ENCODE measurements at places on chromosomes 3 and 15.

DNA sequence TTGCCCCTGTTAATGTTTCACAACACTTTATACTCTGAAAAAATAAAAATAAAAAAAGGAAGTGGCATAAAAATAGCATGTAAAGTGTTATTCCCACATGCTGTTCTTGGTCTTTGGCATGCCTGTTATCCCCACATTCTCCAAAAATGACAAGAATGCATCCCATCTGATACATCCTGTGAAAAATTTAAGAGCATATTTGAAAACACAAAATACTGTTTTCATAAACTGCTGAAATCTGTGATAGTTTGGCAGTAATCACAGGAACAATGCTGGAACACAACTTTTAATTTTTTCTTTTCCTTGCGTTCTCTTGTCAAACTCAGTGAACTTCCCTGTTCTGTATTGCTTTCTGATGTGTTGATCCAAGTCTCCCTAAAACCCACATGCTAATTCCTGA lies 288.8 kb downstream of the ROBO2 start:
- no peak for DNase-seq

DNA sequence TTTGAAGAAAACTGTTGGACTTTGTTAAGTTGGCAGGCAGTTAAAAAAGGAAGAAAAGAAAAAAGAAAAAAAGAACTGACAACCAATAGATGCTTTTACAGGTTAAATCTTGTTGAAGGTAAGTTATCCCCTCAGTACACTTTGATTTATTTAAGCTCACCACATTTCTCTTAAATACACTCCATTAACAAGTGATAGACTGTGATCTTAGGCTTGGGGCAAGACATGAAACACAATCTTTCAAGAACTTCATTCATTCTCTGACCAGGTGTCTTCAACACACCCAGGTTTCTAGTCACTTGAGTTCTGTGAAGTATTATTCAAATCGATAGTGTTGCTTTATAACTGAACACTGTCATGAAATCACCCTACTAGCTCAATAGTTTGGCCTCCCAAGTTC lies 751.9 kb downstream of the ROBO1 start:
- DNase-seq: no peak

DNA sequence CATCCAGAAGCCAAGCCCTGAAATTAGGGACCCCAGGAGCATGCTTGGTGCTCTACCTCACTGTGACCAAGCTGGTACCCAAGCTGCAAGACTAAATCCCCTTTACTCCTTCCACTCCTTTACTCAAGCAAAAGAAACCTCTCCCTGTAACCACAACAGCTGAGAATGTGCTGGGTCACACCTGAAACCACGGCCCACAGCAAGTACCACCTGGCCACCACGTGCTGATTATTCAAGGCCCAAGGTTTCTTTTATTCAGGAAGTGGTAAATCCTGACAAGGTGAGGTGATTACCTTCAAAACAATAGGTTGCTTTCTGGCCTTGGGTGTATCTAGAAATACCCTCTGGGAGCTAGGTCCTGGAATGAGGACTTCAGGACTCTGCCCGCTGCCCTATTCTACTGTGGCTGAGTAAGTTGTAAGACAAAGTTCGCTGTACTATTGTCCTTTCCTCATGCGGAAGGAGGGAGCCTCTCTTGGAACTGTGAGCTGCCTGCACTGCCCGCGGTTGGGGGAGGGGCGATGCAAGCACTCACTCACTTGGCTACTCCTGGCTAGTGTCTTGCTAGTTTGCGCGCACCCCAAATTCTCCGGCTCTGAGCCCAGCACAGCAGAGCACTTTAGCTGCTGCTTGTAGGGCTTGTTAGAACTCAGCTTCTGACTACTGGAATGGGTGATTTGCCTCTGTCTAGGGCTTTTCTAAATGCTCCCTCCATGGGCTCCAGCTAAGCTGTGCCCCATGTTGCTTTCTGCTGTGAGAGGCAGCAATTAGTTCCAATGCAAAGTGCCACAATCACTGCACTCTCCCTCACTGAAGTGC lies 487.1 kb upstream of the CNTN3 start:
- no peak for DNase-seq

DNA sequence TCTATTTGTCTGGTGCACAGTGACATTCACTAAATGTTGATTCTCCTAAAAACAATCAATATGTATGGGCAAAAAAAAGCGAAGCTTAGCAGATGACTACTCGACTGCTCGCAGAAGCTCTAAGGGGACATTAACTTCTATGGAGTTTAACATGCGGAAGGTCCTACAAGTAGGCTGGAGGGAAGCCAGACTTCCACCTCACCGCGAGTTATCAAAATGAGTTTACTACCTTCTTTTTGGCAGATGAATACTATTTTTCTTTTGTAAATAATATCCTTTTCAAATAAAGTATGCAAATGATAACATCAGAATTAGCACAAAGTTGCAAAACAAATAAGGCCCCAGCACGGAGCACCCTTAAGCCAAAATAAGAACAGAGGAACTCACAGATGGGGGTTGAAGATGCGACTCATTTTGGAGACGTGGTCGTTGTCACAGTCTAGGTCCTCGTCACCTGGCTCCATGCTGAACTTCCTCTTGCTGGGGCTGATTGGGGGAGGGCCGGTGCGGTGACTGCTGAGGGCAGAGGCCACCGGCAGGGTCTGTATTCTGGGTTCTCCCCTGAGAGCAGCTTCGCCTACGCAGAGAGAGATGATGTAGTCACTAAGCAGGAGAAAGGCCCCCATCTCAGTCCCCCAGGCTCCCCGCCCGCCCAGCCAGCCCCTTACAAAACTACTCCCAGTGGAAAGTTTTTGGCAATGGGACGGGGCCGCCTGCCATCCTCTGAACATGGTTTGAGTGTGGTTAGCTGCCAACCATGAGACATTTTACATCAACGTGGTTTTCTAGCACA lies 42.1 kb downstream of the VGLL4 start:
- no peak for DNase-seq

GRCh38 chr15:23690450-23690852 lies 3.3 kb upstream of the NDN start:
- DNase-seq: no peak

DNA sequence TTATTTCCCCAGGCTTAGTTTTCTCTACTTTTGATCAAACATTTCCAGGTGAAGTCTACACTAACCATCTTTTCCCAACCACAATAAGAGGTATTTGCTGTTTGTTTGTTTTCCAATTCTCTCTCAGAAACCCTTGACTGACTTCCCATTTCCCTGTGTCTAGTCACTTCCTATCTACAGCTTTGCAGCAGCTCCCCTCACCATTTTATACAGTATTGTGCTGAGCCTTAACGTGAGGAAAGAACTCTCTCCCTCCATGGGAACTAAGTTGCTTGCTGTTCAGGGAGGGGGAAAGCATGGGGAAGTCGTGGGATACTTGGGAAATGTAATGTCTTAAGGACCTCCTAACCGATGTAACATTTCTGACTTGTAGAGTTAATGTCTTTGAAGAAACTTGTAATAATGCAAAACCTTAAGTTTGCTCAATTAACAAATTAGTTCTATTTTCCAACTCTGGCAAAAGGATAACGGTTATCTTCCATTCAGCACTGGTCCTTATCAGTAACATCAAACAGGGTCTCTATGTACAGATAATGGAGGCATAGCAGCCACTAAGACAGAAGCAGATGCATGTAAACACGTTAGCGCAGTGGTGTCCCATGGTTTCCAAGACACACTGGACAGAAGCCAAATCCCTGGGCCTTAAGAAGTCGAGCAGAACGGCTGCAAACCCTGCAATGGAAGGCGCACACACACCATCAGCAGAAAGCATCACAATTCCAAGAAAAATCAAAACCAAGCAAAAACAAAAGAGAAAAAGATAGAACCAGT lies 39.7 kb downstream of the NPTN start:
- DNase-seq: no peak

GRCh38 chr15:100570275-100570674 lies 31.7 kb downstream of the LINS1 start:
- DNase-seq: no peak

- DNase-seq: no peak
These were observed 2.6 kb downstream of the SACM1L start for GRCh38 chr3:45691842-45692241.

DNA sequence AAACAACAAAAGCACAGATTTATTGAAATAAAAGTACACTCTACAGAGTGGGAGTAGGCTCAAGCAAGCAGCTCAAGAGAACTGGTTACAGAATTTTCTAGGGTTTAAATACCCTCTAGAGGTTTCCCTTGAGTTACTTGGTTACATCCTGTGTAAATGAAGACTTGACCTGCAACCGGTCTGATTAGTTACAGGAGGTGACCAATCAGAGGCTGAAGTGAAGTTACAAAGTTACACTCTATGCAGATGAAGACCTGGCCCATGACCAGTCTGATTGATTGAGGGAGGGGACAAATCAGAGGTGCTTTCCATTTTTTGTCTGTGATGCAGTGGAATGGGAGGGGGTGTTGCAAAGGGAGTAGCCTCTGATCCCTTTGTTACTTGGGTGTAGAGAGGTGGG lies 723.4 kb downstream of the ZPLD1 start:
- no peak for DNase-seq

DNA sequence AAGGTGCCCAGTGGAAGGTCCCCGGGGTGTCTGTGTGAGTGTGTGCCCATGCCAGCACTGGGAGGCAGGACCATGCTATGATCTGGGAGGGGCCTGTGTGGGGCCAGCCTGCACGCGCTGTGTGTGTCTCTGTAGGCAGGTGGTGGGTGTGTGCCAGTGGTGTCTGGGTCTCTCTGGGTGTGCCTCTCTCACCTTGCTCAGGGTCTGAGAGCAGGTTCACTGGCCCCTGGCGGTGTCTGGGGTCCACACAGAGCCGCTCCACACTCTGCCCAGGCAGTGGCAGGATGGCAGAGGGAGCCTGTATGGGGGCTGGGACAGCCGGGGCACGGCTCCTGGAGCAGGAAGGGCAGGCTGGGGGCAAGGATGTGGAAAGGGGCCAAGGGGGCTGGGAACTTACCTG lies 12.6 kb downstream of the ITIH4 start:
- no peak for DNase-seq

- no peak for DNase-seq
These were observed 8.3 kb downstream of the ITGA11 start for GRCh38 chr15:68423359-68424296.

GRCh38 chr3:152122851-152123250 lies 145.9 kb upstream of the MBNL1 start:
- DNase-seq: no peak

DNA sequence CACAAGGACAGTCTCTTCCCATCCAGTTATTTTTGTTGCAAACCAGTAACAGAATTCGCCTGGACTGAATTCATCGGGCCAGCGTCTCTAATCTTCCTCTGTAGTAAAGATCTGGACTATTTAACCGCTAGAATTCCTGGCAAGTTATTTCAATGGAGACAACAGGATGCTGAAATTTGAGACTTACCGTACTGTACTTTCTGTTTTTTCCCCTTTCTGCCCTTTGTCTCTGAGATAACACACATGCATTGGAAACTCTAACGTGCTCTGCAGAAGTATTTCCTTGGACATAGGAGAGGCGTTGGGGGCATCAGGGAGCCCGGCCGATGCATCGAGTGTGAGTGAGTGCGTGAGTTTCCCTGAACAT lies 61.5 kb downstream of the ASB7 start:
- no peak for DNase-seq

GRCh38 chr3:38146504-38146903 lies 8.0 kb downstream of the MYD88 start:
- DNase-seq: no peak

All from stimulated activated CD8-positive, alpha-beta memory T cell treated with anti-CD3 and anti-CD28 coated beads, Interleukin-4, amount 100 ng/mL, for 4 hours (primary cell).